ENCODE measurements at places on chromosomes 6 and 20.

DNA sequence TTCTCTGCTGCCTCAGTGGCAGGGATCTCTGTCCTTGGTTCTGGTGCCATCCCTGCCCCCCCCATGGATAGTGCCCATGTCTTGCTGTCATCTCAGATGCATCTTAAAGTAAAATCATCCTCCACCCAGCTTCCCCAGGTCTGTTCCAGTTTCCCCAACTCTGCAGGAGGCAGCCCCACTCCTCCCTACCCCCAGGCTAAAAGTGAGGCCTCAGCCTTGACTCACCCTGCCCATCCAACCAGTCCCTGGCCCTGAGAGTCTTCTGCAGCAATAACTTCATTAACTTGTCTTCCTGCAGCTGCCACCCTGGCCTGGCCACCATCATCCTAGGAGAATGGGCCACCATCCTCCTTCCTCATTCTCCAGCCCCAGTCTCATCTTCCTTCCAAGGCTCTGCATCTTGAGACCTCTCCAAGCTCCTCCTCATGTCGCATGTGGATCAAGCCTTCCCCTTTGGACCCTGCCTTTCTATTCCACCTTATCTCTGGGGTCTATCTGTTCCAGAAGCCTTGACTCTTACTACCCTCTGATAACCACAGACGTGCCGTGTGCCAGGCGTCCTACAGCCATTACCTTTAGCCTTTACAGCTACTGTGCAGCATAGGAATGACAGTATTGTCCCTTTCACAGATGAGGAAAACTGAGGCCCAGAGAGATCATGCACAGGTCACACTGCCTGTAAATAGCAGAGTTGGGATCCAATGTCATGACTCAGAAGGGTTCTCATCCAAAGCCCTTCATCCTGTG is 2.0 kb upstream of the PNPLA1 start:
- no peak for DNase-seq

- DNase-seq = no peak
These were observed 44.1 kb downstream of the IRF4 start for GRCh38 chr6:435441-436307.

GRCh38 chr6:142444376-142444775 is 142.6 kb downstream of the ADGRG6 start:
- DNase-seq = no peak

- no peak for DNase-seq
These were observed 231.6 kb downstream of the FNDC1 start for GRCh38 chr6:159400826-159401225.

DNA sequence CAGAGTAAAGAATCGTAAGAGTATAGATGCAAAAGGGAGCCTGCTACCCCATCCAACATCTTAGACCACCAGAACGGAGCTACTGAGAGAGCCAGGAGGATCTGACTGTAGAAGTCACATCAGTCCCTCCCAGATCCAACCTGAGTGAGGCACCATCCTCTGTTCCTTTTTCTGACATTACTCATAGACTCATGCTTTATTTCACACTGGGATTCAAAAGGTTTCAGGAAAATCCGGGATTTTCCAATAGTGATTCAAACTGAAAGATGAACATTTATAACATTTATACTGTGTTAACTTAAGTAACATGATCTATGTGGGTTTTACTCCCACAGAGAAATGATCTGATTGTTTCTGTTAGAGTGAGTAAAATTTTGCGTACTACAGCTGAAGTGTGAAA is 868.6 kb upstream of the GJE1 start:
- DNase-seq = no peak

- DNase-seq = no peak
These were observed 11.5 kb upstream of the DSTN start for GRCh38 chr20:17558154-17558940.

DNA sequence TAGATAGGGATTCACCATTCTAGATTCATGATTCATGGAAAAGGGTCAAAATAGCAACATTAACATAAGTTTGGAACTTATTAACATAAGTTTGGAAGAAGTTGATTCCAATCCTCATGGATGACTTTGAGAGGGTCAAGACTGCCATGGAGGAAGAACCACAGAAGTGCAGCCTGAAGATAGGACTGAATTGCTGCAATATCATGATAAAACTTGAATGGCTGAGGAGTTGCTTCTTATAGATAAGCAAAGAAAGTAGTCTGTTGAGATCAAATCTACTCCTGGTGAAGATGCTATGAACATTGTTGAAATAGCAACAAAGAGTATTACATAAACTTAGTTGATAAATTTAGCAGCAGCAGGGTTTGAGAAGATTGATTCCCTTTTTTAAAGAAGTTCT is 62.2 kb downstream of the GMDS start:
- DNase-seq = no peak

DNA sequence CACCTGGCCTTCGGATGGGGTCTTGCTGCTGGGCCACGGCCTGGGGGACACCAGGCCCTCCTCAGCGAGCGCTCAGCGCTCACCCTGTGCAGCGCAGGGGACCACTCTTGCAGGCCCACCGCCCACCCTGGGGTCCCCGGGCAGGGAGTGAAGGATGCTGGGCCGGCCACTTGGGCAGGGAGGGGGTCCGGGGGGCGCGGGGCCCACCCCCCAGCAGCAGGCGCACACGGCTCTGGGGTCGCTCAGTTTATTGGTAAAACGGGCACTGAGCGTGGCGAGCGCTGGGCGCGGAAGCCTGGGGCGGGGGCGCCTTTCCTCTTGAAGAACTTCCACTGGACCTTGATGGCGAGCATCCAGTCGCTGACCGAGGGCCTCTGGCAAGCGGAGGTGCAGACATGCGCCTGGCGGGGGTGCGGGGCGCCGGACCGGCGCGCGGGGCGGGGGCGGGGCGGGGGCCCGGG is 11.1 kb downstream of the EEF1A2 start:
- DNase-seq = no peak

GRCh38 chr6:101543796-101544195 is 150.3 kb downstream of the GRIK2 start:
- DNase-seq = no peak

DNA sequence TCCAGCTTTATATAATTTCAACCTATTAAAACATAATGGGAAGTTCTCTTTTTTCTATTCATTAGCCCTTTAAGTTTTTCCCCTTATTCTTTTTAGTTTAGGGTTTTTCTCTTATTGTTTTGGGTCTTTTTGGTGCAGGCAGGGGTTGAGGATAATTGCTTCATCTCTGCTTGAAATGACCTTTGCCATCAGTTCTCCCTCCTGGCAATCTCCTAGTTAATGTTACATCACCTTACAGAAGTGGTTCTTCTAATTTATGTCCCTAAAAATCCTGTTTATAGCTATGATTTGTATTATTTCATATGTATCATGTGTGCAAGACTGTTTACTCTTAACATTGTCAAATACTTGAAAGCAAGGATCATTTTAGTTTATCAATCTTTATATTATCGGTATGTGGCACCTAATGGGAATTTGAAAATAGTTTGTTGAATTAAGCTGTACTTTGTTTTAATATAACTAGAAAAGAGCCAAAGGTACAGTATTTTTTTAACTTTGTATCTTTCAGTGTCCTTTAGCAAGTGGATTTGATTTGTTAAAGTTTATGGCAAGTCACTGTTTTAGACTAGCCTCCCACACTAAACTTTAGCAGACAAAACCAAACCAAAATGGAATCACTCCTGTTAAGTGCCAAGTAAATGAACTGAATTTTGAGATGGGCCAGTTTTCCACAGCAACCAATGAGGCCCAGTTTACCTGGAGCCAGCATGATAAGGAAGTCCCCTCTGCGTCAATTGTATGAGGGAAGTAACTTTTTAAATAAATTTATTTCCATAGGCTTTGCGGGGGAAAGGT is 26.6 kb upstream of the RUNX2 start:
- DNase-seq = no peak

GRCh38 chr6:42688281-42688680 is 34.1 kb downstream of the PRPH2 start:
- no peak for DNase-seq

DNA sequence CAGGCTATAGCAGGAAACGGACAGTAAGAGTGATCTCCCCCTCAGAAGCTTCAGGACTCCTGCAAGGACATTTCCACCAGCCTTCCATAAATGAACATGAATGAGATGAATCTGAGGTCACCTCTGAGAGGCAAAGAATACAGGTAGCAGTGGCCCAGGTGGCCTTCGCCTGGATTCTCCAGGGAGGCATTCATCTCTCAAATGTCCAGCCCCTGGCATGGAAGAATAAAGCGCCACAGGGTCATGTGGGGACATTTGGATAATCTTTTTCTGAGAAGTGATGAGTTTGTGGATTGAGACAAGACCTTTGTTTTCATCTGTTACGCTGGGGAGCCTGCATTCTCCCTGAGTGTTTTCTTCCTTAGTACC is 2.9 kb downstream of the GMPR start:
- no peak for DNase-seq

- no peak for DNase-seq
These were observed 79.4 kb downstream of the ROS1 start for GRCh38 chr6:117346142-117346930.

DNA sequence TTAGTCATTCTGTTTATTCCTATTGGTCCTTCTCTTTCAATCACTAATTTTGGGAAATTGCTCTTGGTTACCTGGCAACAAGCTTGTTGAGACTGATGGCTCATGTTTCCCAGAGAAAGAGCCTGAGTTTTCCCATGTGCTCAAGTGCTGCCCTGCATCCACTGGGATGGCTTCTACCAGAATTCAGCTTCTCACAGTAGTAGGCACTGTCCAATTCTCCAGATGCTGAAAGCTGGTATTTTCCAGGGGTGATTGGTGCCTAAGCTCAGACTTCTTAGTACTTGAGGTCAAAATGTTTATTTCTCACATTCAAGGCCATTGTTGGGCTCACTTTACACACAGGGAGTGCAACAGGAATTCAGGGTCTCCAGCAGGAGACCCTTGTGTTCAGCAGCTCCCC is 29.1 kb upstream of the SLC2A12 start:
- DNase-seq = no peak

DNA sequence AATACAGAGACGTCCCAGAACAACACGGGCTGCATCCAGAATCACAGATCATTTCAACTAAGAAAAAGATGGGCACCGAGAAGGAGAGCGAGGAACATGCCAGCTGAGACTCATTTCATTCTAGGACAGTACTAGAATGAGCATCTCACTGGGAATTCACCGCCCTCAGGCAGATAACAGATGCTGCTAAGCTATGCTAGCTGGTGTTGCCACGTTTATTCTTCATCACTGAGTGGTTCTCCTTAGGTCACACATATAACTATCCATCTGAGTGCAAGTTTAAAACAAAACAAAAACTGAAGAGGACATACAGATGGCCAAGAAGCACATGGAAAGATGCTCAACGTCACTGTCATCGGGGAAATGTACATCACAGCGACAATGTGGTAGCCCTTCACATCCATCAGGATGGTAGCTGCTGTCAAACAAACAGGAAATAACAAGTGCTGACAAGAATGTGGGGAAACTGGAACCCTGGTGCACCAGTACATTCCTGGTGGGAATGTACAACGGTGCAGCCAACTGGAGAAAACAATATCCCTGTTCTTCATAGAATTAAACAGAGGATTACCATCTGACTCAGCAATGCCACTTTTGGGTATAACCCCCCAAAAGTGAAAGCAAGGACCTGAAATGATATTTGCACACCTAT is 97.6 kb downstream of the SLC22A23 start:
- DNase-seq = no peak

DNA sequence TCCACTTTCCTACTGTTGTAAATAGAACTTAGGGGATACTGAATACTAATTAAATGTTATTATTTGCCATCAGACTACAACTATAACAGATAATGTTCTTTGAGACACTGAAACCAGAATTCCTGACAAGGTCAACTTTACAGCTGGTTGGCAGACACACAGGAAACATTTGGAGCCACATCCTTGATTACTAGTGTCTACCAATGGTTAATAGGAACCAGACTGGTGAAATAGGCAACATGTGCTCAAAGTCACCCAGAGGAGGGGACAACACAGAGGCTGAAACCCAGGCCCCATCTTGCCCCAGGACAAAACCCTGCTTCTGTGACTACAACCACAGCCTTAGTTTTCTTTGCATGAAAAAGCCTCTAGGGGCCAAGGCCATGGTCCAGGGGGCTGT is 47.8 kb upstream of the NT5E start:
- no peak for DNase-seq

- DNase-seq = no peak
These were observed 1.5 kb downstream of the HM13 start for GRCh38 chr20:31515775-31516107.

DNA sequence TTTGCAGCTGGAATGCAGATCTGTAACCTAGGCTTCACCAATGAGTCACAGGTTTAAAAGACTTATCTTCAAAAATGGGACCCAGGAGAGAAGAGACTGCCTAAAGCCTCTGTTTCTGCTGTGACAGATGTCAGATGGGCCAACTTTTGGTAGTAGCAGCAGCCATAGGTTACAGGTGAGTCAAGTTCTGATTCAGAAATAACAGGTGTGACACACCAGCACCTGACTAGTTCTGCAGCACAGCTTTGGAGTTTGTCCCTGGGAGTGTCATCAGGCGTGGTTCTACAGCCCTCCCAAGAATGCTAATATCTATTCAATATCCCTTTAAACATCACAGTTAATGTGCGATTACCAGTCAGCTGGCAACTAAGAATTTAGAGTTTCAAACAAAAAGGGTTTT is 121.9 kb upstream of the BTN3A2 start:
- DNase-seq = no peak

GRCh38 chr6:141550471-141550870 is 582.3 kb upstream of the GJE1 start:
- DNase-seq = no peak

DNA sequence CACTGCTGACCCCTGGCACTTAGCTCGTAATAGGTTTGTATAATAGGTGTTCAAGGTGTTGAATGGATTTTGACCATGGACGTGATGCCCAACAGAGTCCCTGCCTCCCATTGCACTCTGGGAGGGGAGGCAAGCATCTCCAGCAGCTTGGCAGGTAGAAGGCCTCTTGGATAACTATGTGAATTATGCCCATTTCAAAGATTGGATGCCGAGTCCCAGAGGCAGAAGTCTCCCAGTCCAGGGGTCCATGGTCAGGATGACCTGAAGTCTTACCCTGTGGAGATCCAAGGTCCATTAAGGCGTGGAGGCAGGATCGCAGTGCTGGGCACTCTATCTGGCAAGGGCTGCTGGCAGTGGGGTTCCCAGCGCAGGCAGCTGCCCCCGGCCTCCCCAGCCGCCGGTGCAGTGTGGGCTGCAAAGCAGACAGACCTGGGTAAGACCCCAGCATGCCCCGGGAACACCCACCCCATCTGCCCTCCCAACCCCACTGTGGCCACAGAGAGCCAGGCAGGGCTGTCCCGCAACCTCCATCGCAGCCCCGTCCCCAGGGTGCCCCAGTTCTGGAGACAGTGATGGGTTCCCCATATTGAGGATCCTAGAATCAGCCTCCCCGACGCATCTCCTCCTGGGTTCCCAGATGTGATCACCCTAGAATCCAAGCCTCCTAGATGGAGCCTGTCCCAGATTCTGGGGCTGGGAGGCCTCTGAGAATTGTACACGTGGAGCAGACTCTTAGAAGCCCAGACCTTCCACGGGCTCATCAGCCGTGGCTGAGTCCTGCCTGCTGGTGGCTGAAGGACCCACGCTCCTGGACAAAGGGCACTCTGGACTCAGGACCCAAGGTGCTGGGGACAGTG is 44.6 kb downstream of the APCDD1L start:
- no peak for DNase-seq

- no peak for DNase-seq
These were observed 274.7 kb upstream of the SUPT3H start for GRCh38 chr6:45652416-45652815.

All from effector CD8-positive, alpha-beta T cell (primary cell).